ENCODE measurements at places on chromosomes 3 and 15.

GRCh38 chr3:15198686-15199085, 7.4 kb upstream of the CAPN7 start:
- DNase-seq = no peak

DNA sequence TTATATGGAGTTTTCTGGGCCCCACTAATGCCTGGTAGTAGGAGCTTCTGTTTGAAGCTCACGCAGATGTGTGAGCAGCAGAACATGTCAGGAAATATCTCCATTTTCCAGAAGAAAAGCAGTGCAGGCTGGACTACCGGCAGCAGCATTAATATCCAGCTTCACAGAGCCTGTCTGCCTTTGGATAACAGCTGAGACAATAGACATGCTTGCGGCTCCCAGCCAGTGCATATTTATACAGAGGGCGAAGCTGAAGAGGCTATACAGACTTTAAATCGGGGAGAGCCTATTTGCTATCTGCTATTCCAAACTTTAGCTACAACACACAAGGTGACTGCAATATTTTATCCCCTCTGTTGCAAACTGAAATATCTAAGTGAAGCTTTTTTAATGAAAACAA, 250.1 kb upstream of the WNT5A start:
- DNase-seq = no peak

- DNase-seq = no peak
These were observed 16.6 kb downstream of the CAPN3 start for GRCh38 chr15:42375941-42376340.

GRCh38 chr15:40543631-40544294, 21.1 kb downstream of the CCDC32 start:
- DNase-seq = no peak

DNA sequence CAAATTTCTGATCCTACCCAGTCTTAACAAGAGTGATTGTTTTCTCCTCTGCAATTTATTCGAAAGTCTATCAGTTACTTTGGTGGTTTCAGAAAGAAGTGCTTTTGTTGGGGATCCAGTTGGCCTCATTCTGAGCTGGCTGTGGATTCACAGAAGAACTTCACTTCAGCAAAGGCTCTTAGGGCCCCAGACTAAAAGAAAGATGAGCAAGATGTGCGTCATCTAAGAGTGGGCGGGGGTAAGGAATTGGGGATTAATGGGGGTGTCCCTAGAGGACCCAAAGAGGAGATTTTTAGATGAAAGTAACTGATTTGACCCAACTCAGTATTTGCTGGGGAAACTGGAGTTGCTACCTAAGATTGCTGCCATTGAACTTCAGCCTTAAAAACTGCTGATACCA, 63.9 kb upstream of the TSEN2 start:
- DNase-seq = no peak

- DNase-seq = no peak
These were observed 66.3 kb downstream of the TPRG1 start for GRCh38 chr3:189238071-189238470.

- DNase-seq = no peak
These were observed 207.6 kb upstream of the STAC start for GRCh38 chr3:36172699-36173098.

DNA sequence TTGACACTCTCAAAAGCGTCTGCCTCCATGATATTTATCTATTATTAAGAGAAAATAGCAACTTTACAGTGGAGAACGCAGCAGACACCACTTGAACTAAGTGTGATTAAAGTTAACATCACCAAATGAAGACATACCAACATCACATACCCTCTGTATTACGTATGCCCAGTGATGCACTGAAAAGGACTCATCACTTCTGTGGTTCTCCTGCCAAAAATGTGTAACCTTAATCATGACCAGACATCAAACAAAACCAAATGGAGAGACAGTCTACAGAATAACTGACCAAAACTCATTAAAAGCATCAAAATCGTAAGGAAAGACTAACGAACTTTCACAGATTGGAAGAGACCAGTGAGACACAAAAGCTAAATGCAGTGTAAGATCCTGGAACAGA, 103.2 kb downstream of the PPP2R3A start:
- no peak for DNase-seq

- no peak for DNase-seq
These were observed 131.0 kb upstream of the CBLB start for GRCh38 chr3:105999856-106000255.

- DNase-seq = no peak
These were observed 220.1 kb upstream of the CBLB start for GRCh38 chr3:106088899-106089298.

GRCh38 chr3:10188804-10189556, 24.3 kb downstream of the IRAK2 start:
- no peak for DNase-seq

DNA sequence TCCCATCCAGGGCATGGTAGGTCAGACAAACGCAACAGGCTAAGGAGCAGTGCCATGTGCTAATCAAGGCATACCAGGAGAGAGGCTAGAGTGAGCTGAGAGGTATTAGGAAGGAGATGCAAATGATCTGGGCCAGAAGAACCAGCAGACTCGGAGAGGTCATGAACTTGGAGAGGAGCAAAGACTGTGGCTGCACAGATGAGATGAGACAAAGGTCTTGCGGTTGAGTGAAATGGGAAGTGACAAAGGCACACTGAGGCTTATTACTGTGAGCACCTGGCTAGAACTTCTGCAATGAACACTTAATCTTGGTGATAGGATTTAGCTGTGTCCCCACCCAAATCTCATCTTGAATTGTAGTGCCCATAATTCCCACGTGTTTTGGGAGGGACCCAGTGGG, 380.2 kb downstream of the ULK4 start:
- DNase-seq = no peak

DNA sequence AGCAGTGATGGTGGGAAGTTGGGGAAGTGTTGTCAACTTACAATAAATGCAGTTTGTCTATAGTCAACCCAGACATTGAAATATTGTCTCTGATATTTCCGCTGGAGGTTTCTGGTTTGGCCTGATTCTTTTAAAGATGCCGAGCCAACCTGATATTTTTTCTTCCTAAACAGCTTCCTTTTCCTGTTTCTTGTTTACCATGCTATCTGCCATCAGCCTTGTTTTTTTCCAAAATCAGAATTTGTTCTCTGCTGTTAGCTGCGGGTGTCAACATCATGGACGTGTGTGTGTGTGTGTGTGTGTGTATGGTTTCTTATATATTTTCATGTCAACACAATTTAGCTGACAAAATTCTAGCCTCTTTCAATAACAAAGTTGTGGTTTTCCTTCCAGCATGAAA, 41.2 kb upstream of the XCR1 start:
- DNase-seq = no peak
